ENCODE measurements at places on chromosomes 4 and X.

GRCh38 chr4:150379454-150379853, 202.5 kb upstream of the MAB21L2 start:
- DNase-seq = no peak

GRCh38 chrX:151702026-151702714, 6.9 kb downstream of the PRRG3 start:
- no peak for DNase-seq

GRCh38 chr4:46993075-46994006, at the start of gene GABRA4:
Gene GABRA4, minus strand, starts transcription at chr4:46993581. Its CDS starts 157 bp downstream, at chr4:46993424.
- no peak for DNase-seq

DNA sequence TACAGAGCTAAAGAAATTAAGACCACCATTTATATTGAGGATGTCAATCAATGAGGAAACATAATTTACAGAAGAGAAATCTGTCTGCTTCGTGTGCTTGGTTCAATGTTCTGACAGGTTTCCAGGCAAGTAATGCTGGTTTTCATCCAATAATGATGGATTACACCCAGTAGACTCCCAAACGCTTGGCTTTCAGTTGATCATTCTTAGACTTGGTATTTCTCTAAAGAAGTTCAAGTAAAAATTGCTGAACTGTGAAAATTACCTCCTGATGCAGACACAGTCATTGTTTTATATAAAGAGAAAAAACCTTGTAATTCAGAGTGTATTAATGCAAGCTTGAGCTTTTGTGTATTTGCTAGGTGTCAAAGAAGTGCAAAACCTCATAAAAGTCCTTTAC, 85.0 kb downstream of the VCX3A start:
- no peak for DNase-seq

- no peak for DNase-seq
Measured at GRCh38 chrX:66167431-66167830, 3.4 kb downstream of the HEPH start.

DNA sequence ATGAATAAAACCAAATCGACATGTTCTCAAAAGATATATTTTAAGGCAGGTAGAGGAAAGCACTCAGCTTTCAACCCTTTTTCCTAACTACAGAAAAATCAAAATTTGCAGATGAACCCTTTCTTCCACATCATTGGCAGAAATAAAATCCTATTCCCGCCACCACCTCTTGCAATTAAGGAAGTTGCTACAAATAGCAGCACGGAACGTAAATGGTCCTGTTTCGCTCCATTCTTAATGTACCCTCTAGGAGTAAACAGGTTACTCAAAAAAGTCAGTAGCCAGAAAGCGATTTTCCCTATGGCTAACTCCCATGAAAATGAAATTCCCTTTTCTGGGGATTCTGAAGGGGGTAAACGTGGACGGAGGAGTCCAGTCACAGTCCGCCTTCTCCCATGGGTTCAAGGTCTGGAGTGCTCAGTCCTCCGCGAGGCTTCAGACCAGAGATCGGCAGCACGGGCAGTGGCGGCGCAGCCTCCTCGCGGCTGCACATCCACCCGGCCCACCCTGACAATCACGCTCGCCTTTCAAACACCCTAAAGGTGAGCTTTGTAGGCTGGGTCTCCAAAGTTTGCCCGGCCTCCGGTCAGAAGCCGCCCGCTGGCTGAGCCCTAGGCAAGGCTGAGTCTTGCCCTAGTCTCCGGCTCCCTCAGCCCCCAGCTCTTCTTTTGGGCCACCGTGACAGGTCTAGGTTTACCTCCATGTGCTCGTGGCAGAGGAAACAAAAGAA, 1.8 kb downstream of the ATP11C start:
- peak; percentile 6 for DNase-seq

GRCh38 chr4:108184453-108185049, 15.8 kb upstream of the LEF1 start:
- no peak for DNase-seq

DNA sequence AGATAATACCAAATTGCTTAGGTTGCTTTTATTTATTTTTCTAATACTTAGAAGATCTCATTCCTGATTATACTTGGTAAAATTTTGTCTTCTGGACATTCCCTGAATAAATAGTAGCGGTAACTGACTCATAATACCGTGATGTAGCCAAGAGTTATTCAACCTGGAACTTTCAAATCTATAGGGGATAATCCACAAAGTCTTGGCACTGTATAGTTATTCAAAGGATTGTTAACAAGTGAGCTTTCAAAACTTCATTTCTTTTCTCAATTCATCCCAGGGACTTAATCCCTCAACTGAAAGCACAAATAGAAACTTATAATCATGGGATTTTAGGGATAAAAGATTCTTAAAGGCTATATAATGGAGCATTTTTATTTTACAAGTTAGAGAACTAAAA, 1383.3 kb downstream of the FAM133A start:
- DNase-seq = no peak

DNA sequence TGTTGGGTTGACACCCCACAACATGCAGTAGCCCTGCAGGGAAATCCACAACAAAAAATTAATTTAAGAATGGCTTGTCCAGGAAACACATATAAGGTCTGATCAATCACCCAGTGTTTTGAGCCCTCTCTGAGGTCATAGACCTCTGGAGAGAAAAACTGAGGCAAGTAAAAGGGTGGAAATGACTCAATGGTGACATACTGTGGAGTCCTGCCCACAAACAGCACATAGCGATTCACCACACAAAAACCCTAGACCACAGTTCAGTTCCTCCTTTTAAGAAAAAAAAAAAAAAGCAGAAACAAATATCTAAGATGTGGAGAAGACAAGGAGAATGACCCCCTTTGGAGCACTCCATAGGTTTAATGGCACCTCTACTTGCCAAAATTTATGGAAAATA, 2691.0 kb downstream of the PCDH7 start:
- no peak for DNase-seq

- no peak for DNase-seq
Measured at GRCh38 chr4:158630893-158631292, 40.8 kb downstream of the C4orf46 start.

DNA sequence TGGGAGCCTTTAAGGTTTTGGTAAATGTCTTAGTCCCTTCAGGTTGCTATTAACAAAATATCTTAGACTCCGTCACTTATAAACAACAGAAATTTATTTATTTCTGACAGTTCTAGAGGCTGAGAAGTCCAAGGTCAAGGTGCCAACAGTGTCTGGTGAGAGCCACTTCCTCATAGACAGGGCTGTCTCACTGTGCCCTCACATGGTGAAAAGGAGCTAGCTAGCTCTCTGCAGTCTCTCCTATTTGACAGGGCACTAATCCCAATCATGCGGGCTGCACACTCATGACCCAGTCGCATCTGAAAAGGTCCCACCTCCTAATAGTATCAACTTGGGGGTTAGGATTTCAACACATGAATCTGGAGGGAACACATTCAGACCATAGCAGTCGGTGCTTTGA, 63.4 kb upstream of the KLF3 start:
- DNase-seq = peak; percentile 33

Measured in hematopoietic multipotent progenitor cell treated with erythropoietin and hydrocortisone succinate and interleukin-3 and kit ligand, for 8 days (in vitro differentiated cells).